ENCODE measurements at places on chromosomes 7 and 10.

DNA sequence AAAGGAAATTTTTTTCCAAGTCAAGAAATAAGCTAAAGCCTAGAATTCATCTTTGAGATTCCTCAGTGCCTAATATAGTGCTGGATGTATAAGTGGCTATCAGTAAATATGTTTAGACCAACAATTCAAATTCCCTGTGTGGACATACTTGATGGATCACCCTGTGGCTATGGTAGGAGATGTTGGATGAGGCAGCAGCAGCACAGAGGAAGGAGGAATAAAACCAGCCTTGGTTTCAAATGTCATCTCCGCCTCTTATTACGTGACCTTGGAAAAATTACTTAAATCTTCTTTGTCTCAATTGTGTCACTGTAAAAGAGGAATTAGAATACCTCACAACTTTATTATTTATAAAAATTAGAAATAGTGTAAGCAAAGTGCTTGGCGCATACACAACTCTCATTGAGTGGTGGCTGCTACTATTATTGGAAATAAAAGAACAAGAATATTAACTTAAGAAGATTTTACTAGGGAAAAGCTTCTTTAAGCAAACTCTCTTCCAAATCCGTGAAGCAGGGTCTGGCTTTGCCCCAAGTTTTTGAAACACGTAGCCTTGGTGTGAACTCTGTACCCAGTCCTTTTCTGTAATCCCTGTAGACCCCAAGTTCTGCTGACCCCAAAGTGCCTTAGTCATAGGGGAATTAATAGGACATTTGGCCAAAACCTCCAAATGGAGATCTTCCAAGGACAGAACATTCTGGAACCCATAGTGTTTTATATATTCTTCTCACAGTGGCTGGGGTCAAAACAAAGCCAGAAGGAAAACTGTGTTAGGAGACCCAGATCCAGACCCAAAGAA is 283.8 kb downstream of the PTEN start:
- DNase-seq = no peak

GRCh38 chr10:123999261-123999660 is 94.1 kb downstream of the CHST15 start:
- DNase-seq = no peak

- DNase-seq = no peak
These were observed 28.6 kb upstream of the SLC16A12 start for GRCh38 chr10:89563861-89564478.

GRCh38 chr7:49346195-49346899 is 422.0 kb downstream of the CDC14C start:
- DNase-seq = no peak

DNA sequence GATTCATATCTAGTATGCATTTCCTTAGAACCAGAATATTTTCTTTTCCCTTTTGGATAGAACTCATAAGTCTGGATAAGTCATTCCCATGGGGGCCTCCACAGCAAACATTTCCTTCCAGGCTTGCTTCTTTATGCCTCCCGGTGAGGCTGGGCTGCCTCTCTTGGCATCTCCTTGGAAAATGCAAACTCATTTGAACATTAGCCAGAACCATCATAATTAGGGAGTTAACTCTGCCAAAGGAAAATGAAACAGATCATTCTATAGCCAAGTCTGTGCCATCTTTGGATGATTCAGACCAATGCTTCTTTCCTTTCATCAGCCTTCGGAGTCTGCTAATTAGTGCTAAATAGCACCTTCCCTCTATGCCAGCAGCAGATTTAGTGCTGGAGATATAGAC is 81.1 kb downstream of the PLPP4 start:
- no peak for DNase-seq

DNA sequence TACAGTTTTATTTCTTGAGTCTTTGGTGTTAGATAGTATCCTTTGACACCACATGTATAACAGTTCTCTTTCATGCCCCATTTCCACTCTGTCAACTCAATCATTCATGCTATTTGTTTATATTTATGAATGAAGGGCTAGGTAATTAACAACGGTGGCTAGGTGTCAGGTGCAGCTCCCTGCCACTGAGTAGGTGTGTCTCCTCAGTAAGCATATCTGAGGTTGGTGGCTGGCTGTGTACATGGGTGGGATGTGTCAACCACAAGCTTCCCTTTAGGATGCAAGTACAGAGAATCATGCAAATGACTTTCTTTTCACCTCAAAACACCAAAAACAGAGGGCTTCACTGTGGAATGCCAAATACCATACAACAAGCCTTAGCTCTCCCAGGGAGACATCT is 83.4 kb downstream of the ZNF365 start:
- DNase-seq = no peak

DNA sequence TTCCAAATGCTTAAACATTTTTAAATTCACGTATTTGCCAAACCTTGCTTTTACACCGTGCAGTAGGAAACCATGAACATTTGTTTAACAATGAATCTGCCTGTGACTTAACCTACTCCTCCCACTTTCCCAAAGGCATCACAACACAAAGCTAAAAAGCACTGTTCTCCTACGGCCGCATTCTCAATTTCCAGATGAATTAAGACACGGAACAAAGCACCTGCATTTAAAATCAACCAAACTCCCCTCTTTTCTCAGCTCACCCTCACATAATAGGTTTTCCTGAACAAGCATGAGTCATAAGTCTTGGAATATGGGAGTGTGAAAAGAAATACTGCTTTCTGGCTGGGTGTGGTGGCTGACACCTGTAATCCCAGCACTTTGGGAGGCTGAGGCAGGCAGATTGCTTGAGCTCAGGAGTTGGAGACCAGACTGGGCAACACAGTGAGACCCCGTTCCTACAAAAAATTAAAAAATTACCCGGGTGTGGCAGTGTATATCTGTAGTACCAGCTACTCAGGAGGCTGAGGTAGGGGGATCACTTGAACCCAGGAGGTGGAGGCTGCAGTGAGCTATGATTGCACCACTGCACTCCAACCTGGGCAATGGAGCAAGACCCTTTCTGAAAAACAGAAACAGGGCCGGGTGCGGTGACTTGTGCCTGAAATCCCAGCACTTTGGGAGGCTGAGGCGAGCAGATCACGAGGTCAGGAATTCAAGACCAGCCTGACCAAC is 51.7 kb upstream of the CYTH3 start:
- DNase-seq = no peak

Data from stimulated activated CD4-positive, alpha-beta T cell treated with anti-CD3 and anti-CD28 coated beads, Interleukin-12 subunit alpha, Interleukin-12 subunit beta, amount 100 ng/mL, for 48 hours (primary cell).